Posterior vena cava (tissue), 2 donors: ENCODE measurements at places on chromosomes 7 and 10. TPM values are rescaled to one million over a fixed set of nuclear protein-coding genes. Genes with fewer than 3 reads are reported as not detected.

Gene POM121L12
- total RNA-seq = not detected

Gene FAM131B
- 1.1 TPM for total RNA-seq

Gene ADRA2A
- 6.6 TPM for total RNA-seq

Gene ANKRD1
- 43.7 TPM for total RNA-seq

Gene EIF4H
- total RNA-seq = 213 TPM

- DNase-seq = no peak
Measured at GRCh38 chr7:84113286-84113685, 81.3 kb downstream of the SEMA3A start.

- no peak for DNase-seq
Measured at GRCh38 chr10:71089162-71089561, 123.2 kb upstream of the UNC5B start.

- no peak for DNase-seq
Measured at GRCh38 chr10:113475381-113475807, 77.5 kb upstream of the HABP2 start.
